ENCODE measurements at places on chromosomes 2 and 18.

DNA sequence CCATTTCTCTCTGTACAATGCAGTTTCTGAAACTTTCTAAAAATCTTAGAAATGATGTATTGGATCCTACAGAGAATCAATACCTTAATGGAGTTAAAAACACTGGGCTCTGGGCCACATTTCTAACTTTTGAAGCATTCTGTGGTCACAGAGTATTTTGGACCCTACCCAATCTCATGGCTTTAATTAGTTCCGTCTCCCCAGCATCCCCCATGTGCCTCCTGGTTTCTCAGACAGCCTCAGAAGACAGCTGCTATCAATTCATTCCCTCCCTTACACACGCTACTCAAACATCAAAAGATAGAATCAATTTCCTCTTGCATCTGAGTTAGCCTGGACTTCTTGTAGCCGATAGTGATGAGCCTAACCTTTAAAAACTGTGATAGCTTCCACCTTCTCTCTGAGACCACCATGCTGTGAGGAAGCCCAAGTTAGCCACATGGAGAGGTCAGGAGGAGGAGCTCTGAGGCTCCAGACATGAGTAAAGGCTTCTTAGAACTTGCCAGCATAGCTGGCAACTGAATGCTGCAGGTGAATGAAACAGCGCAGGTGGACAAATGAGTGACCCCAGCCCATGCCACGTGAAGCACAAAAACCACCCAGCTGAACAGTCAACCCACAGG, 10.4 kb downstream of the ADCY3 start:
- DNase-seq = no peak

DNA sequence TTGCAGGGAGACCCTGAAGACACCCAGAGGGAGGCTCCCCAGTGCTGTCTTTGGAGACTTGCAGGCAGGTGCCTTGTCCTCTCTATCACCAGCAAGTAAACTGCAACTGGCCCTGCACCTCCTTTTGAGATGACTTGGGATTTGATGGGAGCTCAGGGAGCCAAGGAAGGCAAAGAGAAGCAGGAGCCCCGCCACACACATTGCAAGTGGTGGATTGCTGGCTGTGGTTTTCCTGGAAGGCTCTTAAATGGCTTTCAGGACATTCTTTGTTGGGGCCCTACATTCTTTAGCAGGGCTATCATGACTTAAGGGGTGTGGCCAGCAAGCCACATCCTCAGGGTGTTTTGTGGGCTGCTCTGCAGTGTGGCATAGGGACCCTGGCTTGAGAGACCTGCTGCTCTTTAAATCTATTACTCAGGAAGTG, 39.9 kb upstream of the CDC42EP3 start:
- DNase-seq = no peak

GRCh38 chr2:169818241-169818640, 6.5 kb downstream of the METTL5 start:
- no peak for DNase-seq

DNA sequence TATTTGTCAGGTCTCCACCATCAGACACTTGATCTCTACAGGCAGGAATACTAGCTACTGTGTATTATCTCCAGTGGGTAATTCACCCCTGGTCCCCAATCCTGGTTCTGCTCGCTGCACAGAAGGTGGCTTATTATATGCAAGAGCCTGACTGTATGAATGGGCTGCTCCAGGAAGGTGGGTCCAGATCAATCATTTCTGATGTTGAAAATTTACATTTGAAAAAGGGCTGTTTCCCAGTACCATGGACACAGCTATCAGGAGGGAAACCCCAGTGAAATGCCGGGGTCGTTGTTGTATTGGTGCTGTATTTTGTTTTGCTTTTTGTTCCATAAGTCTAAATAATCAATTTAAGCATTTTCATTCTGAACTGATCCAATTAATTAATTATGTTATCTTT, 367.6 kb downstream of the RND3 start:
- no peak for DNase-seq

DNA sequence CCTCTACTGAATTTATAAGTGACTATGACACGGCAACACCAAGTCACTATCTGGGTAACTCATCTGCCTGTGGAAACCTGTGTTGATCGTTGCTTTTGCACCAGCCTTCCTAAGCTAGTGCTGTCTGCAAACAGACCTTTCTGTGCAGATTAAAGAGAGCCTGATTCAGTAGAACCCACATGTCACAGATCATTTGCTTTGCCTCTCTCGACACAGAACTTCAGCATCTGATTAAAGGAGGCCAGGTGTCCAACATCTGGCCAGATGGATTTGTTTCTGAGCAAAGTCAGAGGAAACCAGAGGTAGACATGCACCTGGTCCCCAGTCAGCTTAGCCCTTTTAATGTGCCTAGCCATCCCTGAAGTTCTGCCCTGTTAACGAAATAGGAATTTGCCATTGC, 15.0 kb upstream of the TTR start:
- DNase-seq = peak; percentile 58

- no peak for DNase-seq
Observed at GRCh38 chr18:55475916-55476315, 112.1 kb downstream of the TCF4 start.

GRCh38 chr2:48251437-48252148, 278.4 kb upstream of the STON1 start:
- DNase-seq = no peak

DNA sequence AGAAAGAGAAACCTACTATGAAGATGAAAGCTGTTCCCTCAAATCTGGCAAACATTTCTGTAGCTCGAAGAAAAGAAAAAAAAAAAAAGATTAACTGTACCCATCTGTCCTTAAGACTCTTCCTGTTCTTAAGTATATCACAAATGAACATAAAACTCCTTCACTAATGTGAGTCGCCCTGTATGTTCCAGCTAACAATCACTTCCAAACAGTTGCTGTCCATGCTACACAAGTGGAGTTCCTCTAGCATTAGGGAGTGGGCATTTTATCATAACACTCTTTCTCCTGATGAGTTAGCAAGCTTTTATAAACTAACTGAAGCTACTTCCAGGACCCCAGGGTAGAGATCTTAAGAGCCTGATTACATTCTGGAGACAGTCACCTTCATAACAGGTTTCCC, 5.8 kb downstream of the CUL3 start:
- DNase-seq = no peak

GRCh38 chr18:23424616-23425015, 28.5 kb upstream of the RIOK3 start:
- DNase-seq = no peak

- DNase-seq = no peak
Observed at GRCh38 chr2:84830758-84831500, 50.0 kb downstream of the TRABD2A start.

- DNase-seq = no peak
Observed at GRCh38 chr2:226755631-226756030, 44.0 kb downstream of the IRS1 start.

DNA sequence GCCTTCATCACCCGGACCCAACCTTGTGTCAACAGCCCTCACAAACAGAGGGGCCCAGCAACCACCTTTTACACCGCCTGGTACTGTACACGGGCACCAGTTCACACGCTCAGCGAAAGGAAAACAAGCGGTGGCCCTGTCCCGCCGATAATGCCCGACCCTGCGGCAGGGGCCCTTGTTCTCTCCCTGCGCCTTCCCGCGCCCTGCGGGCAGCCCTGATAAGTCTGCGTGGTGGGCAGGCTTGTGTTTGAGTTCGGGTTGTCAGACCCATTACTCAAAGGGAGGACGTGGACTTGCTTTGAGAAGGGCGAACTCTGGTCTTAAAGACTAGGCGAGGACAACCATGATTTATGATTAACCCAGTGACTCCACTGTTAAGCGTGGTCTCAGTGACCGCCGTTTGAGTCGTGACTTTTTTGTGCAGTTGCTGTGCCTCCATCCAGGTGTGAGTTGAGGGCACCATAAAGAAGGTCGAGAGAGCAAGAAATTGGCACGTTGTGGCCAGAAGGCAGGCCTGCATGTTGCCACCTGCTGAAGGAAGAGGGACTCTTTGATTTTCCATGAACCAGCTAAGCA, 167.4 kb upstream of the GATA6 start:
- no peak for DNase-seq

GRCh38 chr18:46301081-46301480, 196.9 kb downstream of the HAUS1 start:
- no peak for DNase-seq

DNA sequence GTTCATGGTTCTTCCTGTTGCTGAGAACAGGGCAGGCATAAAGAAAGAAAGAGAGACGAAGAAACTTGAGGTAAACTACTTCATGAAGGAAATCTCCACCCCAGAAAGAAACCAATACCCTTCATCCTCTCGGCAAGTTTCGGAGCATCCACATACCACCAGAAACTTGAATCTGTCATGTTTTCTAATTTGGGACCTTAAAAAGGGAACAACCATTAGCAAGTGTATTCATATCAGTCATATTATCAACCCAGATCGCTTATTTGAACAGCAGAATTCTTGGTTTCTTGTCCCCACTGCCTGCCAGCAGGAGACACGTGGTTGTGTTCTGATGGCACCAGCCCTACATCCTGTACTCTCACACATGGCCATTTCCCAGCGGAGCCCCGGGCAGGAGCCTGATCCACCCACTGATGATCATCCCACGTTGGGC, 53.2 kb upstream of the FZD7 start:
- DNase-seq = no peak

- peak; percentile 67 for DNase-seq
Observed at GRCh38 chr2:105125428-105125827, 87.6 kb downstream of the MRPS9 start.

GRCh38 chr2:173513107-173513727, 158.5 kb downstream of the CDCA7 start:
- no peak for DNase-seq

DNA sequence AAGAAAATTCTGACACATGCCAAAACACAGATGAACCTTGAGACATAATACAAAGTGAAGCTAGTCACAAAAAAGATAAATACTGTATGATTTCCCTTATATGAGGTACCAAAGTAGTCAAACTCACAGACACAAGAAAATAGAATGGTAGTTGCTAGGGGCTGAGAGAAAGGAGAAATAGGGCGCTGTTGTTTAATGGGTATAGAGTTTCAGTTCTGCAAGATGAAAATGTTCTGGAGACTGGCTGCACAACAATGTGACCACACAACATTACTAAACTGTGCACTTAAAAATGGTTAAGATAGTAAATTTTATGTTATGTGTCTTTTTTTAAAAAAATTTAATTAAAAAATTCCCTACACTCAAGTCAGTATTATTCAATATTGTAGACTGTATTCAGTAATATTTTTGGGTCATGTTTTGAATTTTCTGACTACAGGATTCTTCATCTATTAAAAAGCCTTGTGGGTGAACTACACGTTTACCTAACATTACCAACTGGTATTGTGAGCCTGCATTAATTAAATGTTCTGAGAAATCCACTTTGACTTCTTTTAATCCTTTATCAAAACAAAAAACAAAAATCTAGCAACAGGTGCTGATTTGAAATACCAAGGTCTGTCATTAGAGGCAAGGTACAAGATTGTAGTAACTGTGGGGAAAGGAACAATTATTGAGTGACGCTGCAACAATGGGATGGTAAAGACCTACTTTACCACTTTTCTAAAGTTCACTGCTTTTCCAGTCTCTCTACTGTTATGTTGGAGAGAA, 140.8 kb upstream of the ZFP36L2 start:
- no peak for DNase-seq

- DNase-seq = no peak
Observed at GRCh38 chr2:222025881-222026271, 272.9 kb downstream of the PAX3 start.

DNA sequence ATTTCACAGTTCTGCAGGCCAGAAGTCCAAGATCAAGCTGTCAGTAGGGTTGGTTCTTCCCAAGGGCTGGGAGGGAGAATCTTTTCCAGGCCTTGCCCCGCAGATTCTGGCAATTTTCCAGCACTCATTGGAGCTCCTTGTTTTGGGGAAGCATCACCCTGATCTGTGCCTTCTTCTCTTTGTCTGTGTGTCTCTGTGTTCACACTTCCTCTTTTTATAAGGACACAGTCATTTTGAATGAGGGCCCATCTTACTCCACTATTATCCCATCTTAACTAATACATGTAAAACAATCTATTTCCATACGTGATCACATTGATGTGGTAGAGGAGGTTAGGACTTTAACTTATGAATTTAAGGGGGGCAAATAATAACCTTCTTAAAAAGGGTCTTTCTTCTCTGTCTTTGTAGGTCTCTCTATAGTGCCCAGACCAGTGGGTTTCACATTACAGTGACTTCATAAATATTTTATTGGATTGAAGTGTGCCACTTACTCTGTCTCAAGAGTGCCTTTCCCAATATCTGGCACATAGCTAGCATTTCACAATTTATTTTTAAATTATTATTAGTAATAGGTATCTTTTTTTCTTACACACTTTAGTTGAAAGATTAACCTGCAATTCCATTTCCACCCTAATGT, 68.9 kb upstream of the CBLN2 start:
- no peak for DNase-seq

- no peak for DNase-seq
Observed at GRCh38 chr2:12320027-12320734, 396.6 kb upstream of the TRIB2 start.

DNA sequence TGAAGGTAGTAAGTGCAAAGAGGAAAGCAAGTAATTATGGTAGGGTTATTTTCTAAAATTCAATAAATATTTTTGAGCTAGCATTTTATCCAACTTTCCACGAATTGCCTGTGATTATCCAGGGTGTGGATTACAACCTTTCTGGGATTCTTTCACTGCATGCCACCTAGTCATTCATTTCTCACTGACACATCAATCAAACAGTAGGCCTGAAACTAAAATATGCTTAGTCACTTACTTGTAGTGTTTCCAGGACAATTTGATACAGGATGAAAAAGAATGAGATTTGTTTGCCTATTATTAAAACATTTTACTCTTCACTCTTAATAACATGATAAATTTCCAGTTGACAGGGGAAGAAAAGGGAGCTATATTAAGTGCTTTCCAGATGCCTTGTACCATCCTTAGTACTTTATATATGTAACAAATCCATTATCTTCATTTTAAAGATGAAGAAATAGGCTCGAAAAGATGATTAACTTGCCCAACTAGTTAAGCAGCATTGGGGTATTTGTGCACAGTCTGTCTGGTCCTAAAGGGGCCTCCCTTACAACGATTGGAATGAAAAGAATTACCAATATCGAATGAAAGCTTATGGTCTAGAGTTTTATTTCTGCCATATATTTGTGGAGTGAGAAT, 70.4 kb downstream of the KCTD1 start:
- no peak for DNase-seq

GRCh38 chr2:127589358-127589757, 53.9 kb downstream of the MYO7B start:
- DNase-seq = no peak
